ENCODE measurements at places on chromosomes 11 and 22.

DNA sequence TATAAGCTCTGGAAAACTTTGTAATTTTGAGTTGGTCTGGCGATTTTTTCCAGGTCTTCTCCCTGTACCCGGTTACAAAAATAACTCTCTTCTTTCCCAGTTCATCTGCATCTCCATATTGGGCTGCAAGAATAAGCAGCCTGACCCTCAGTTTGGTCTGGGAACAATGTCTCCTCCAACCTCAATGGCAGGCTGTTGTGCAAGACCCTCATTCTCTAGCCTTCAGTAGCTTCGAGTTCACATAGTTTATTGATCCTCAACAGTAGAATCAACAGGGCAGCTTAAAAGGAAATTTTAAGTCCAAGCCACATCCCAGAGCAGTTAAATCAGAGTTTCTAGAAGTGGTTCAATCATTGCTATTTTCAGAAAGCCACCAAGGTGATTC lies 35.3 kb downstream of the TMPRSS5 start:
- DNase-seq: no peak

DNA sequence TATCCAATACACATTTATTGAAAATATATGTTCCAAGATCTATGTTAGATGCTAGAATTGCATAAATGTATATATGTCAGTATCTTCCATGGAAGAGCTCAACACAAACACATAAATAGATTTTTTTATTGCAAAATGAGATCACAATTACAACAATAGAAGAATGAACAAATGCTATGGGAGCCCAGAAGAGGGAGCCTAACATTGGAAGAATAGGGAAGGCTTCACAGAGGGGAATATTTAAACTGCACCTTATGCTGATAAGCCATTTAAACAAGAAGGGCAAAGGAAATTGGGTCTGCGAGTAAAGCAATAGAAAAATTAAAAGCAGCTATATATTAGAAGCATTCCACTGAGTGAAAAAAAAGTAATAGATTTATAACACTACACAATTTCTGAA lies 96.1 kb upstream of the LRRC55 start:
- no peak for DNase-seq

GRCh38 chr11:122007601-122008071 lies 108.4 kb downstream of the BLID start:
- no peak for DNase-seq

DNA sequence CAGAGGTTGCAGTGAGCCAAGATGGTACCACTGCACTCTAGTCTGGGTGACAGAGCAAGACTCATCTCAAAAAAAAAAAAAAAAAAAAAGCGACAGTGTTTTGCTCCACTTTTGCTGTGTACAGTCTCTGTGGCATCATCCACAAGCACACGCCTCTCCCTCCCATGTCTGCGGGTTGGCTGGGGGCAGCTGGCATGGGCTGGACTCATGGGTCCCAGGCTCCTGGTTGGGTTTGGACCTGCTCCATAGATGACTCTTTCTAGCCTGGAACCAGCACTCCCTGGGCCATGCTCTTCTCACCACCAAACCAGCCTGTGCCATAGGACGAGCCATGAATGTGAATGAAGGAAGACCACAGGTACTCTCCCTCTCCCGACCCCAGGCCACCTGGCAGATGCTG lies 7.9 kb upstream of the WNT11 start:
- DNase-seq: no peak

DNA sequence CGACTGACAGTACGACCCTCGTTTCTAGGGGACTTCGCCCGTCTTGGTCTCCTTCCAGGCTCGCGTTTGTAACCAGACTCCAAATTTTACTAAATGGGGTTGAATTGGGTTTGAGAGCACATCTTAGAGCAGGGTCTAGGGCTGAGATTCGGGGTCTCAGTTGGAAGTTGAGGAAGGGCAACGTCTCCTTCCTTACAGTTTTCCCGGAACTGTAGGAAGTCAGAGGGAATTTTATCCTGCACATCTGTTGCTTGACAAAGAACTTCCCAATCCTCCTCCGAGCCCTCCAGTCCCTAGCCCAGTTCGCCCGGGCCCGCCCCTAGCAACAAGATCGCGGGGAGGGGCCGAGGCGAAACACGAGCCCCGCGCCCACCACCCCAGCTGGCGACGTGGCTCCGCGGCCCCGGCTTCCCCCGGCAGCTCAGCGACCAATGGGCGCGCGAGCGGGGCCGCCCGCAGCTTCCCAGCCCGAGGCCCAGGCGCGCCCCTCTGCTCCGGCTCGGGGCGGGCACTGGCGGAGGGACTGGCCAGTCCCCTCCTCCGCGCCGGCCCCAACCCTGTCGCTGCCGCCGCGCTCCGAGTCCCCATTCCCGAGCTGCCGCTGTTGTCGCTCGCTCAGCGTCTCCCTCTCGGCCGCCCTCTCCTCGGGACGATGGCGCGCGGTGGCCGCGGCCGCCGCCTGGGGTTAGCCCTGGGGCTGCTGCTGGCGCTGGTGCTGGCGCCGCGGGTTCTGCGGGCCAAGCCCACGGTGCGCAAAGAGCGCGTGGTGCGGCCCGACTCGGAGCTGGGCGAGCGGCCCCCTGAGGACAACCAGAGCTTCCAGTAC lies at the start of gene RCN1:
Gene RCN1, plus strand, starts transcription at position 530 of the 826 bp plus-strand sequence. Its CDS starts 123 bp downstream, at position 653.
- DNase-seq: peak; percentile 45

DNA sequence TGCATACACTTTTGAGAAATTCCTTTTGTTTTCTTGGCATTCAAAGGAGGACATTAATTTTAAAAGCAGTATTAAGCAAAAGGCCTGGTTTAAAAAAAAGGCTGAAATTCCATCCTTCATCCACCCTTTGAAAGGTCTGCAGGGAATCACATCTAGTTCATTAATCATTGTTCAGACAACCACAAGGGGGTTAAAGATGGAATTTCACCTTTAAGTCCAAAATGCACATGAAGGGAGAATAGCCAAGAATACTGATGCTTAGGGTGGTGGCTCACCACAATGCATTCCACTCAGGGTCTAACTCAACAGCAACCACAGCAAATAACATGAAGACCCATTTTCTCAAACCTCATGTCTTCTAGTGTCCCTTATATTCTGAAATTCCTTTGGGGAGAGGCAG lies 256.9 kb downstream of the CADM1 start:
- DNase-seq: no peak

DNA sequence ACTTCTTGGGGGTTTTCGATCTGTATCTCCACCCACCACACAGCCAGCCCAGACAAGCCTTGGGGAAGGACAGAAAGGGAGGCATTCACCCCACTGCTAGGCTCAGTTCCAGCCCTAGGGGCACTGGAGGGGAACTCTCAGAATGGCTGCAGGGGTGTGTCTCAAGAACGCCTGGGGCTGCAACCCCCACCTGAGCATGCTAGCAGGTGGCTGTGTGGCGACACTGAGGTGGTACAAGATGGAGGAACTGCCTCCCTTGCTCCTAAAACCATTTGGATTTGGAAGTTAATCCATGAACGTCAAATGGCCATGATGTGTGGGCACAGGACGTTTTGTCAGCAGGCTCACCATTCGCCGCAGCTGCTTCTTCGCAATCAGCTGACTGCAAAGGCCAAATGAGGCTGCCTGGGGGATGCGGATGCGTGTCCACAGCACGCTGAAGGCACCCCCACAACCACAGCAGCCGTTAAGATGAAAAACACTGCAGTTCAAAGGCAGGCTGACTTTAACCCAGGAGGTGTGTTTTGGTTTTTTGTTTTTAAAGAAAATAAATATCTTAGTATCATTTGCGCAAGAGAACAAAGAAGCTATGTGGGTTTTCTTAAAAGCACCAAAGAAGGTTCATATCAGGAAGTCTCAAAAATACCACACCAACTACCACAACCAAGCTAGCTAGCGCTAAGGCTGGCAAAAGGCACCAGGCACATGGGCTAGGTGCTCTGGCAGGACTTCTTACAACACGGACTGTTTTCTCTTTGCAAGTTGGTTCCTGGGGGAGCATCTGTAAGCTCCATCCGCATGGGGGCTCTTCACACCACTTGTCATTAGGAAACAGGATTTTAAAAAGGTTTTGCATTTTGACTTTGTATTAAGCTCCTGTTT lies 22.2 kb upstream of the NAP1L4 start:
- peak; percentile 58 for DNase-seq

DNA sequence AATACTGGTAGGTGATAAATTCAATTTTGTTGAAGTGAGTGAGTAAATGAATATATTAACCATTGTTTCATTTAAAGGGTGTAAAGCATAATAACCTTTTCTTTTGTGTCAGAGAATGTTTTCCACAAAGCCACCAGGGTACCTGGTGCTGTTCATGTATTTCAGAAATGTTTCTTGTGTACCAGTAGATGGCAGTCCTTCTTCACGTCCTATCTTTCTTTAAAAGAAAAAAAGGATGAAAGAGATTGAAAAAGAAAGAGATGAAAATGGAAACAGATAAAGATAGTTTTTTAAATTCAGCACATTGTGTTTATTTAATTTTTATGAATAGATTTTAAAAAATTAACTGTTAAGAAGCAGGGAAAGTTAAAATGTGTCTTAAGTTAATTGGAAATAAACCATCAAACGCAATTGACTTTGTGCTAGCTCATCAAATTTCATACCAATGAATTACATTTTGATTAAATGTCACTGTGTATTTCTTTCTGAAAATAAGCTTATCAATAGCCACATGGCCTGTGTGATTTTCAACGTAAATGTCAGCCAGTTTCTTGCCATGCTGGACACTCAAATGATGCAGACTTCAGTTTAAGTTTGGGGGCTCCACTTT lies 65.5 kb upstream of the CHORDC1 start:
- DNase-seq: no peak

DNA sequence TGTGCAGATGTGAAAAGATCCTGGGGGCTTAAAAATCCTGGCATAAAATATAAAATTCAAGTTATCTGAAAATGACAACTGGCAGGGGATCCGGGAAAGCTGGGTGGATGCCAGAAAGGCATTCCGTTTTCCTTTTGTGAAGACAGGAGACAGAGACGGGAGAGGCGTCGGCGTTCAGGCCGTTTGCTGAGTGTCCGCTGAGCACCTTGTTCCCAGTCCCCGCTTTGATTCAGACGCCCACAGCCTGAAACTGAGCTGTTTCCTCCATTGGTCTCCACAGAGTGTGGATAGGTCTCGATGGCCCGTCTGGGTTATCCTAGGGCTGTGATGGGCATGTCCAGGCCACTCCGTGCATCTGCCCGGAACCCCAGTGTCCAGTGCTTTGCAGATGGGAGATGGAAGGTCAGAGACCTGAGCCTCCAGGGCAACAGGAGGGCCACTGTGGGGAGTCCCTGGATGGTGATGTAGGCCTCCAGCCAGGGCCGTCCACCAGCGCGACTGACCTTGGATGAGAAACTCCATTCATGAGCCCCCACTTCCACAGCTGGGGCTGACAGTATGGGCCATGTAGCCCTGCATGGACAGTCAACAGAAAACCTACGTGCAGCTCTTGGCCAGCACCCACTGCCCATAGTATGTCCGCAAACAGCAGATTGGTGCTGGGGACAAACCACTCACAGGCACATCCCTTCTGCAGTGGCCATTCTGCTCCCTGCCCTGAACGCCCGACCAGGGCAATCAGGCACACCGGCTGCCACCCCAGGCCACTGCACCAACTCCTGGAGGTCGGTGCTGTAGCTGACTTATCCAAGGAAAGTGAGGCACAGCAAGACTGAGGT lies 11.6 kb downstream of the MRGPRF start:
- DNase-seq: no peak

- DNase-seq: no peak
Measured at GRCh38 chr22:19603767-19604166, 79.6 kb upstream of the CLDN5 start.

- no peak for DNase-seq
Measured at GRCh38 chr22:39592081-39593065, 21.8 kb downstream of the CACNA1I start.

DNA sequence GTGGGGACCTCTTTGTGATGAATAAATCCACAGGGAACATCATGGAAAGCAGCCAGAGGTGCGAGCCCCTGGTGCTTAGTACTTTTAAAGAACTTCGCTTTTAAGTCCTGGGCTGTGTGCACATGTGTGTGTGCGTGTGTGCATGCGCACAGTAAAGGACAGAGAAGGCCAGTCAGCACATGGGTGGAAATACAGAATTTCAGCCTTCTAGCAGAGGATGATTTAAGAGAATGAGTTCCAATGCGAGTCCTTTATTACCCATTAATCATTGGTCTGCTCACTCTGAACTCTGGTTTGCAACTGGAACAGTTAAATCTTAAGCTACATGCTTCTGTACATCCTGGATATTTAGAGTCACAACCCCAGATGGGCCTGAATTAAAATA lies 18.9 kb downstream of the TEAD1 start:
- no peak for DNase-seq

- peak; percentile 70 for DNase-seq
Measured at GRCh38 chr11:46315033-46315738, 32.1 kb upstream of the DGKZ start.

DNA sequence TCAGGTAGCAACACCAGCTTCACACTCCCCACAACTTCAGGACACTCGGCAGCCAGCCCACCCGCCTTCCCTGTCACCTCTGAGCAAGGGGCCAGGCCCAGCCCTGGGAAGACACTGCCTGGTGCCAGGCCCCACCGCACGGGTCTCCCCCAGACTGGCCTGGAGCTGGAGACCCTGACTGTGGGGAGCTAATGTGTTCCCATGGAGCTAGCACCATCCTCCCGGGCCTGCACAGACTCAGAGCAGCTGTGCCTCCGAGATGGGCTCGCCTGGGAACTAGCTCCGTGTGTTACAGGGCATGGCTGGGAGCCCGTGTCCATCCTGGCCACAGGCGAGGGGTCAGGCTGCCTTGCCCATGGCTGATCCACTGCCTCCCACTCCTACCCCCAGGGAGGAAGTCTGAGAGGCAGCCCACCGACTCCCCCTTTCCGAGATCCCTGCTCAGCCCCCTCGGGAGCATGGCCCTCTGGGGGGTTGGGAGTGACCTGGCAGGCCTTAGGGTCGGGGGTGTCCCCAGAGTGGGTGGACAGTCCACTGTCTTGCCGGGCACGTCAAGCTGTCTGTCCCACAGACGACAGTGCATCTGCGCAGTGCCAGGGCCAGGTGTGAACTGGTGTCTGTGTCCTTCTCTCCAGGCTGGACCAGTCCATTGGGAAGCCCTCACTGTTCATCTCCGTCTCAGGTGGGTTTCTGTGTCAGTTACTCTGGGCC lies 76.7 kb upstream of the KCNQ1OT1 start:
- DNase-seq: no peak

GRCh38 chr11:2536440-2536989 lies 91.7 kb downstream of the KCNQ1 start:
- DNase-seq: no peak
